Foreskin fibroblast (primary cell): ENCODE measurements at places on chromosomes 3 and 15.

DNA sequence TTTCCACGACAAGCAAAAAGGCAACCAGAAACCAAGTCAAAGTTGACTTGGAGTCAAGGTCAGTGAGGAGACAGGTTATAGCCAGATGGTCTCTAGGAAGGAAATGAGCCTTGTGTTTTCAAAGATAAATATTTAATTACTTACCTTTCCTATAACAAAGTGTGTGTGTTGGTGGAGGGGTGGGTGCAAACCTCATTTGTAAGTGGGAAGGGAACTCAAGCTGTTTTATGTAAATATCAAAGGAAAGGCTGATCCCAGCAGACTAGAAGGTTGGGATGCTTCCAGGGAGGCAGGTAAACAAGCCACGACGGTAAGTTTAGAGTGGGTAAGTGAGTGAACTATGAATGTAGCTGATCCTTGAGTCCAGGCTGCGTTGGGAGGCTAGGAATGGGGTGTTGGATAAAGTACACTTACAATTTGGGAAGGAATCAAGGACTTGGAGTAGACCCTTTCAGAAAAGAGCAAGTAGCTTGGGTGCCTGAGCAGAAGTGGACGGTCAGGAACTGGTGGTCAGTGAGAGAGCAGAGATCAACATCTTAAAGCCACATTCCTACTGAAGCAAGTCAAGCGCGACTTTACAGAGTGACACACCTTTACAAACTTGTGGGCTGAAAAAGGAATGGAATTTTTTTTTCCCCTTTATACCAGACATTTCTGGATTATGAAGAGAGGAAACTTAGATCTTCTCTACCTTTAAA is 82.0 kb upstream of the TBL1XR1 start:
- no peak for DNase-seq

DNA sequence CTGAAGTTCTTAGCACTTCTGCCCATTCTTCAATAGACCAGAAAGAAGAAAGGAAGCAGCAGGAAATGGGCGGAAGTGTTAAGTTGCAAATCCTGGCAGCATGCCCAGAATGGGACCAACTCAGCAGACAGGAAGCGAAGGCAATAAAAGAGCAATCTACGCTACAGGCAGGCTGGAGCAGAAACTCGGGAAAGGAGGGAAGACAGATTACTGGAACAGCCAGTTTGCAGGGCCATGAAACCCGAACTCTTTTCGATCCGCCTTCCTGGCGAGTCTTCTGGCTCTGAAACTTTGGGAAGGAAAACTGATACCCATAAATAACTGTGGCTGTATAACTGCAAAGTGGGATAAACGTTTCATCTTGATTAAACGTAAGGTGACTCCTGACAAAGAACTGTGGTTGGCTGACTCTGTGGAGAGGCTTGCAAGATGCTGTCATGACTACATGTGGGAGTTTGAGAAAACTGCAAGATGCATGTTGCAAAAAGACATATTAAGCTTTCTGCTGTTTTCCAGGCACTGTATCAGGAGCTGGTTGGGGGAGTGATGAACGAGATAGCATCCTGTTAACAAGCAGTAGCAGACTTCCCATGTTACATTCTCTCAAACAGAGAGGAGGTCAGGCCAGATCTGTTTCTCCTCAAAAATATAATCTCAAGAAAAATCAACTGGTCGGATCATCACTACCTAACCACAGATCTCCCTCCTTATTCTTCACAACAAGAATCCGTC is 67.8 kb downstream of the FMN1 start:
- DNase-seq, result peak; percentile 98

DNA sequence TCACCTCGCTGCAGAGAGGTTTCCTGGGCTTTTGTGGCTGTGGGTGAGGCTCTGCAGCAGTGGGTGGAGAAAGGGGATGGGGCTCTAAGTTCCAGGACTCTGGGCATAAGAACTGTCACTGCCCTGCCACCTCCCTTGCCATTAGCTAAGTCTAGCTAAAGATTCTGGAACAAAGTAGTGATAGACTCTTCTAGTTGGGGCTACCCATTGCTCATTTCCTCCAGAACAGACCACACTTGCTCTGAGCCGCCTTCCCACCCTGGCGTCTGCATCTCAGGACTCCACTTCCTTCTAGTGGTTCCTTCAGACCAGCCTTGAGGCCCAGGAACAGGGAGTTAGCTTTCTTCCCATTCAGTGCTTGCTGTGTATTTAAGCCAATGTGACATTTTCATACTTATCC is 7.5 kb downstream of the ARHGAP31 start:
- no peak for DNase-seq

DNA sequence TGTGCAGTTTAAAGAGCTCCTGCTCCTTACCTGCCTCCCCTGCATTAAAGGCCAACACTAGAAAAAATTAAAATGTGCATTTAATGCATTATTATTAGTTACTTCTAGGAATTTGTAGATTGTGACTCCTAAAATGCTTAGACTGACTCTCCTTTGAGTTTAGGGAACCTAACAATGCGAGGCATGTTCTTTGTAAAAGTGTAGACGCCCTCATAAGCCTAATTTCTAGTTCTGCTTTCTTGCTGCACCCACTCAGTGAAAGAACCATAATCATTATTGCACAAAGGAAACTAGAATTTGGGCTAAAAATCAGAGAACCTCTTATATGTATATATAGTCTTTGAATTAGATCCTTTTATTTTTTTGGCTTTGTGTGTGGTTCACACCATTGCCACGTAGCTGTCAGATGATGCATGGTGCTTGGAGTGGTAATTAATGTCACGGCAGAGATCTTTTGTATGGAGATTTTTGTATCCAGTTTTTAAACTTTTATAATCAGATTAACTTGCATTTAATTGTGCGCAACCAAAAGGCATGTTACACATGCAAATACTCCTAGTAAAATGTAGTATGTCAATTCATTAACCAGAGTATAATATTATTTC is 710 bp downstream of the ABHD10 start:
- no peak for DNase-seq

- no peak for DNase-seq
These were observed 269.0 kb downstream of the ABHD5 start for GRCh38 chr3:43959498-43960447.

- no peak for DNase-seq
These were observed 100.2 kb upstream of the CFAP20DC start for GRCh38 chr3:59150039-59150438.

GRCh38 chr3:142888099-142888480 is 793 bp downstream of the PCOLCE2 start:
- peak; percentile 46 for DNase-seq

- DNase-seq, result peak; percentile 19
These were observed 30.4 kb downstream of the LSM3 start for GRCh38 chr3:14208977-14209394.

GRCh38 chr3:196406811-196407470 is 25.3 kb downstream of the UBXN7 start:
- peak; percentile 28 for DNase-seq

DNA sequence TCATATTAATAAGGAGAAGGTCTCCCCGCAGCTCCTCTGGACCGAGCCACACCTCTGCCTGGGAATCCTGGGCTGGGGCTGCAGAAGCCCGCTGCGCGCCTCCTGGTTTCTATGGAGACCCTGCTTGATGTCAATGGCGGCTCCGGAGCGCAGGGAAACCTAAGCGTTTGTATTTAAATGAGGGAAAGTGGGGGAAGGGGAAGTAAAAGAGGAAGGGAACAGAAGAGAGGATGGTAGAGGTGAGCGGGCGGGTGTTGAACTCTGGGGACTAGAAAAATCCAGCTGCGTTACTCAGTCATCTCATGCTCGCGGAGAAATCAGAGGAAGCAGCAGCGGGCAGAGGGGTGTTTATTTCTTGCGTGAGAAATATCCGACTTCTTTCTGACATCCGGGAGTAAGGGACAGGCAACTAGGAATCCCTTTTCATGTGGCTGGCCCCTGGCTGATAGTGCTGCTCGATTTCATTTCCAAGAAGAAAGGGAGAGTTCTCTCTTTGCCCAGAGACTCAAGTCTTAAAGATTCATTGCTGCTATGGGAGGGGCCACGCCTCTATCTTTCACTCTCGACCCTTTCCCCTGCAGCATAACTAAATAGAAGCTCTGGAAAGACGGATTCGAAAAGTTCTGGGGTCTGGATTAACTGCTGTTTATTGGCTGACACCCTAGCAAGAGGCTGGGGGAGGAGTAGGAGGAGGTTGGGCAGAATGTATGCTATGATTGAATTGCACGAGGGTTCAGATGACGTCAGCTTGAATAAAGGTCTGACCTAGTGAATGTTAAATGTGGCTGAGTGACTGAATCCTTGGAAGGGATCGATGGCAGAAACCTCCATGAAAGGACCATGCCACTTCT is 110.5 kb upstream of the GAP43 start:
- DNase-seq, result peak; percentile 55

GRCh38 chr3:70856414-70857162 is 544.1 kb upstream of the MDFIC2 start:
- peak; percentile 71 for DNase-seq

DNA sequence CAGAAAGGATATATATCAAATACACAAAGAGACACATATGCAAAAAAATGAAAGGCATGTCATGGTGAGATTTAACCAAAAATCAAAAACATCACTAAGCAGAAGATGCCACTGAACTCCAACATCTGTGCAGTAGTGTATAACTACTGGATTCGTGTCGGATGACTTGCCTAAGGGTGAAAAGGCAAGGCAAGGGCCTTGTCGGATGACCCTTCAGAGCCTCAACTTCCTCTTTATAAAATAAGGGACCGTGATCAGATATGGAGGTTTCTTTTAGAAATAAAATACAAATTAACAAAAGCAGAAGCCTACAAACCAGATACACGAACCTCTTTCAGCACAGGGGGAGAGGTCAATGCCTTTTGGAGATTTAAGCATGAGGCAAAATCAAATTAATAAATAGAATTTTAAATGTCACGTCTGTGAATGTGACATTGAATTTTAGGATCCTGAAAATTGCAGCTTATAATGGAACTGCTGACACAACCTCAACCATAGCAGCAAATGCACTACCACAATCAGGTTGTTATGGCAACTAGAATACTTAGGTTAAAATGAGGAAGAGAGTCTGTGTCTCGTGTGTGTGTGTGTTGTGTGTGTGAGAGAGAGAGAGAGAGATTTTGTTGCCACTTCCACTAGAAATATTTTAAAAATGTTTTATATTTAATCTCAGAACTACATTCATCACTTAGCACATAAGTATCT is 8.3 kb upstream of the CHRM5 start:
- DNase-seq, result no peak

DNA sequence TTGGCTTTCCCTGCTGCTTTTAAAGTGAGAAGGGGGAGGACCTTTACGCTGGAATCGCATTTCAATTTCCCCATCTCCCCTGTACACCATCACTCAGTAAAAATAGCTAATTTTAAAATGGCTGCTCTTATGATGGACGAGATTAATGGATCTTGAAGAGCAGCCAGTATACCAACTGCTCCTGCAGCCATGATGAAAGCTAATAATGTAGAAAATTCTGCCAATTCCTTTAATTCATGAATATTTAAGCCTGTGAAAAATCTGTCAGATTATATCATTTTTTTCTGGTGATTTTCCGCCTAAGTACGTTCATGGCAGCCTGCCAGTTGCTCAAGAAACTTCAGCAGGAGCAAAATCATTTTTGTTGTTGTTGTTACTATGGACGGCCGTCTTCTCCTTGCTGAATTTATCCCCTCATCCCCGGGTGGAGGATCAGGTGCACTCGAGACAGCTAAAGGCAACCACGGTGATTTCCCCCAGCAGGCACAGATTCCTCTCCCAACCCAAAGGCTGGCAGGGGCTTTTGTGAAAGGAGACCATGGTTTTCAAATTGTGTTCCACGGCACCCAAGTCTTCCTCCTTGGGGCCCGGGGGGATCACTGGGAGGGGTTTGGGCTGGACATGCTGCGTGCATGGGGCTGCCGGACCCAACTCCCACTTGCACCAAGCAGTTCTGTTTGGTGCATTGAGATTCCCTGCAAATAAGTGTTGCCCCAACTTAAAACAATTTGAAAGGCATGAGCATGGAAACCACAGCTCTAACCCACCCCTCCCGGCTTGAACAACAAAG is 289.6 kb downstream of the UACA start:
- no peak for DNase-seq

- no peak for DNase-seq
These were observed 109.4 kb downstream of the KLF13 start for GRCh38 chr15:31435912-31436628.

GRCh38 chr3:183254487-183255347 is 1.7 kb downstream of the B3GNT5 start:
- peak; percentile 42 for DNase-seq

DNA sequence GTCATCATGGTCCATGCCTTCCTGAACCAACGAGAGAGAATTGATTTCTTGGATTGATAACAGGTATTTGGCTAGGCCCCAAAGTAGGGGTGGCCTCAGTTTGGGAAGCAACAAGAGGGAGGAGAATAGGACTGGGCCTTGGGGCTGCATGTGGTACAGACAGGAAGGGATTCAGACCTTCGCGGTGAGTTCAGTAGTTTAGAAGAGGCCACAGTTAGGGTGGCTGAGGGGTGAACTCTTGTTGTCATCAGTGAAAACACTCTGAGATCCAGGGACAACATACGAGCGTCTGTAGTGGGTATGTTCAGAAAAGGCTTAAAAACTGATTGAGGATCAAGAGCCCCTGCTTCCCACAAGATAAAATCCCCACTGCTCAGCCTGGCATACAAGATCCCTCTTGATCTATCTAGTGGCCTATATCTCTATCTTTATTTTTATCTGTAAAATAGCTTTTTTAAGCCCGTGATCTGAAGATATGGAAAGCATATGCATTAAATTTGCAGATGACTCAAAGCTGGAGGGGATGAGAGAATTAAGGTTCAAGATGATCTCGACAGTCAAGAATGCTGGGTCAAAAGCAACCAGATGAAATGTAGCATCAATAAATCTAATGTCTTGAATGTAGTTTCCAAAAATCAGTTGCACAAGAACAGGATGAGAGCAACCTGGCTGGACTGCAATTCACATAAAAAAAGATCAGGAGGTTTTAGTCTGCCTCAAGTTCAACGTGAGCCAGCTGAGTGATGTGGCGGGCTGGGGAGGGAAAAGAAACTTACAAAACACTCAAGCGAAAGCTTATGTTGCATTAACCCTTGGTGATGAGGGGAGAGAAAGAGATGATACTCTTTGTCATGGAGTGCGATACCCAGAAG is 221.1 kb upstream of the TLE3 start:
- DNase-seq, result peak; percentile 85

GRCh38 chr15:45185069-45185779 is 2.5 kb downstream of the SHF start:
- no peak for DNase-seq

DNA sequence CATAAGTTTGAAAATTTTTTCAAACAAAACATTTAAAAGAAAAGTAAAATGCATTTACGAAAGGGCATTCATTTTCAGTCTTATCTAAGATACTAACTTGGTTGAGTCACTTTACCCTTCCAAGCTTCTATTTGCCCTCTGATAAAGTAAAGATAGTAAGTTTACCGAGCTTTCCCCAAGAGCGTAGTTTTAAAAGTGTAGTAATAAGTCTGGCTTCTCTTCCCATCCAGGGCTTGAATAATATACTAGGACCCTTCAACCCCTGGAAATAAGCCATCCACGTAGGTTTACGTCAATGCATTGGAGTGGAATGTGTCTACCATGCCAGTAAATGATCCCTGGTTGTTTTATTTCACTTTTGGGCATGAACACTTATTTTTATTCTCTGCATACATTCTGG is 608.3 kb downstream of the NTRK3 start:
- DNase-seq, result no peak
